Activated T-cell treated with anti-CD3 and anti-CD28 coated beads for 48 hours (primary cell): ENCODE measurements at places on chromosomes 12 and 14.
A peak's percentile ranks its signal among the peaks of the same experiment; 100 is the strongest.

- DNase-seq, result peak; percentile 30
Observed at GRCh38 chr14:104227806-104228205, 89.4 kb downstream of the KIF26A start.

GRCh38 chr14:75842551-75842950 lies 139.2 kb downstream of the TGFB3 start:
- no peak for DNase-seq

DNA sequence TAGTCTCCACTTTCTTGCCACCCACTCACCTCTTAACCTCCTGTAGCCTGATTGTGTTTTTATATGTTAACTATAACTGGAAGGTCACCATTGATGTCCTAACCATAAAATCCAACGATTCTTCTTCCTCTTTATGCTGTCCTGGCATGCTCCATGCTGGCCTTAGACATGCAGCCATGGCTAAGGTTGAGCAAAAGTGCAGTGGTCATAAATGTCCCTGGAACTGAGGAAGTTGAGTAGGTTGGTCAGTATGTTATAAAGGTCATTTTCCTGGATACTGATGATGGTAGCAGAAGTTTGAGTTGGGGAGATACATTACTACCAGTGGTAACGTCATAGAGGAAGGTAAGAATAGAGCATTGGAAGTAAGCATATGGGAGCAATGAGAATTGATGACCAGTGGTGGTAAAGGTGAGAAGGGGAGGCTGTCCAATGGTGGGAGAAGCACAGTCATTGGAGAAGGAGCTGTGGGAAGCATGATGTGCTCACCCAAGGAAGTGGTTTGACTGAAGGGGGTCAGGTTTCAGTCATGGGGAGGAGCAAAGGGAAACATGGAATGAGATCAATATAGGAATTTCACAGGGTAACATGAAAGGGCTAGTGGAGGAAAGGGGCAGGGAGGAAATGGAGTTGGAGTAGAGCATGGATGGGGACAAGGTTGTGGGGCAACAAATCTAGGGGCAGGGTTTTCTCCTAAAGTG lies 240.8 kb downstream of the DACT1 start:
- DNase-seq, result no peak

- peak; percentile 5 for DNase-seq
Observed at GRCh38 chr12:27779416-27779919, 565 bp upstream of the KLHL42 start.

- DNase-seq, result no peak
Observed at GRCh38 chr14:101129521-101130167, 226.1 kb upstream of the RTL1 start.

DNA sequence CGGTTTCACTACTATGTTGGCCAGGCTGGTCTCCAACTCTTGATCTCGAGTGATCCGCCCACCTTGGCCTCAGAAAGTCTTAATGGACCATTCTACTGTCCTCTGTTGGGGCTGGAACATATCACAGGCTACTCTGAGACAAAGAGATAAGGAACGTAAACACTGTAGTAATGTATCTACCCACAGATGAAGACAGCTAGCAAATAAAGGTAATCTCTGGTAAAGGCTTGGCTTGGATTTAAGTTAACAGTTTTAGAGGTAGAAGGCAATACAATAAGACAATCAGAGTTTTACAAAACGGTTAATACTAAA lies 44.6 kb upstream of the ISM2 start:
- DNase-seq, result no peak
